ENCODE measurements at places on chromosomes 6 and 20. TPM values are rescaled to one million over a fixed set of nuclear protein-coding genes. Genes with fewer than 3 reads are reported as not detected.

GRCh38 chr6:44342489-44342888 lies at the start of gene SPATS1:
TSS of gene SPATS1 (plus strand) at chr6:44342650. CDS start at chr6:44343096, 446 bp downstream.
- DNase-seq, result no peak

DNA sequence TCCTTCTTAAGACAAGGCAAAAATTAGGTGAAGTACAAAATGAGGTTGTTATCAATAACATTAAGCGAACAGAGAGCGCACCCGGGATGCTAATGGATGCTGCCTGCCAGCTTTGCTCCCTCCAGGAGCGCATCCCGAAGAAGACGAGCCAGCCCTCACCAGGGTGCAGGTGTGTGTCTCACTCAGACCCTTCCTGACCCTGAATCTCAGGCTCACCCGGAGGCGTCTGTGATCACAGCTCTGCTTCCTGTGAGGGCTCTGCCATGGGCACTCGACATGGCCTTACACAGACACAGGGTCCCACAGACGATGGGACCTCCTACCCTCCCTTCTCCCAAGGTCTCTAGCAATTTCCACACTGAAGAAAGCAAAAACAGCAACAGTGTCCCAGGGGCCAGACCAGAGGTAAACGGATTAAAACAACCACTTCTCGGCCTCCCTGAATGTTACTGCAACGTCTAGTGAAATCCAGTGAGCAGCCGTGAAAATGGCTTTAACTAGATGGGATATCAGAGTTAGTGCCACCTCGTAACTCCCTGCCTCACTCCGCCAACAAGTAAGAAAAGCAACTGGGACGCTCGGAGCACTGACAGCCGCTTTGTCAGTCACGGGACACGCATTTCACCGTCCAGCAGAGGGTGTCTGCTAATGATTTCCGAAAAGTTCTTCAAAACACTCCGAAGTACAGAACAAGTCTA lies 11.7 kb downstream of the ZBTB46 start:
- DNase-seq, result no peak

GRCh38 chr6:19791267-19791666 lies 45.9 kb upstream of the ID4 start:
- DNase-seq, result no peak

DNA sequence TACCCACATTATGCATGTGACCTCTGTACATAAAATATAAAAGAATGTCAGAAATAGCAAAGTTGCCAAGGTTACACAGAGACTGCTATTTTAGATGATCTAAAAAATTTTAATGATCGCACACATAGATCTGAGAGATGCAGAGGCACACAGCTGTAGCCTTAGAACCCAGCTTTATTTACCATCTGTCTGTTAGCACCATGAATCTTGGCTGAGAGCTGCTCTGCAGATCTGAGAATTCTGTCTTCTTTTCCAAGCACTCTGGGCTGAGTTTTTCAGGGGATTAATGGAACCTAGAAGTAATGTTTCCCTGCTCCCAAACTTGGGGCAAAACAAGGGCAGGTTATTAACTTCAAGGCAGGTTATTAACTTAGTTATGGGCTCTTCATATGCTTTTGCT lies 248.7 kb upstream of the JAG1 start:
- no peak for DNase-seq

DNA sequence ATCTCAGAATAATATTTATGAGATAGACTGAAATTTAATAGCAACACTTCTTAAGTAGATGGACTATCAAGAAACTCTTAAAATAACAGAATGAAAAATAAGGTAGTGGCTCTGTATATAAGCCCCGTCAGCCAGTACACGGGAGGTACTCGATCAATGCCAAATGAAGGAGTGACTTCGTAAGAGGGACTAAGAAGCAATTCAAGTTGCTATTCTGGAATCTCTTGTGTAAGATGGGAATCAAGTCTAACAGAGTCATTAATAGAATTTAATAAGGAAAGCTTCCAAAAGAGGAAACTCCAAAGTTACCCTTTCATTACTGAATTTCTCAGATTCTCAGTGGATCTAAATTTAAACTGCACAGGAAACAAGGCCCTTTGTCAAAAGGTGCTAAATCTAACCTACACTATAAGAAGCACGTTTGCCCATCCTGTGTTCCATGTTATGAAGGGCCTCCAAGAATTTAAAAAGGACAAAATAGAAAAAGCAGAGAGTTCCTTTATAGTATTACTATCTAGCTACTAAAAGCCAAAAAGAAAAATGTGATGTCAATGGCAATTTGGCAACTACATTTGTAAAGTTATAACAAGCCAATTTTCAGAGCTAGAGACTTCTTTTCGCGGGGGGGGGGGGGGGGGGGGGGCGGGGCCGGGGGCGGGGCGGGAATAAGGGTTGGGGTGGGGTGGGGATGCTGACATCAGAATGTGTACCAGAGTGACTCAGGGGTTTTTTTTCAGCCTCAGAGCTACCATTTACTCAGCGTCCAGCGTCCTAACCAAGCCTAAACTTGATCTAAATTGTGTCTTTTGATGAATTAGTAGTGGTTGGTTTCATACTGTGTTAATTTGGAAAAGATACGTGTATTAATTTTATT lies 200.6 kb downstream of the GMPR start:
- peak; percentile 12 for DNase-seq

- DNase-seq, result no peak
Measured at GRCh38 chr6:159450815-159451465, 242.1 kb downstream of the SOD2 start.

Gene NMBR
- not detected for total RNA-seq

Gene ARFGAP1
- total RNA-seq, result 150 TPM

Gene FILIP1
- not detected for total RNA-seq

DNA sequence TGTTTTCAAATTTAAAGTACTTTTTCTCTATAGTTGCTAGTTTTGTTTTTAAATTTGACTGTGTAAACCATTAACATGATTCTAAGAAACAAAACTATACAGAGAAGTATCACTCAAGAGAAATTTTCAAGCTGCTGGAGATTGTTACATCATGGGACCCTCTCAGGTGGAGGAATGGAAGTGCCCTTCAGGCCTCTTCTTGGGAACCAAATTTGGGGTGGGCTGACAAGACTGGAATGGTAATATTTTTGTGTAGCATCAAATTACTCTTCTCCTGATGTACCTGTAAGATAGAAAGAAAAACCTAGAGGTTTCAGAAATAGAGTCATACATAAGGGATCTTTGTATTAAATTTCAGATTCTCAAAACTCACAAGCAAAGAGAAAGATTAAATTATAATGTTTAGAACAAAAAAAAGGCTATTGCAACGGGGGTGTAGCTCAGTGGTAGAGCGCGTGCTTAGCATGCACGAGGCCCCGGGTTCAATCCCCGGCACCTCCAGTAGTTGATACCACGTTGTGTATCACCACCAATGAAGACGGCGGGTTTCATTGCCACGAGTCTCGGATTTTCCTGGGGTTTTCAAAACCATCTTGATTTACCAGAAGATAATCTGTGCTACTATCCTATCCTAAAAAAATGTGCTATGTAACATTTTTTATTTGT lies 193.7 kb downstream of the GPX5 start:
- DNase-seq, result peak; percentile 14

DNA sequence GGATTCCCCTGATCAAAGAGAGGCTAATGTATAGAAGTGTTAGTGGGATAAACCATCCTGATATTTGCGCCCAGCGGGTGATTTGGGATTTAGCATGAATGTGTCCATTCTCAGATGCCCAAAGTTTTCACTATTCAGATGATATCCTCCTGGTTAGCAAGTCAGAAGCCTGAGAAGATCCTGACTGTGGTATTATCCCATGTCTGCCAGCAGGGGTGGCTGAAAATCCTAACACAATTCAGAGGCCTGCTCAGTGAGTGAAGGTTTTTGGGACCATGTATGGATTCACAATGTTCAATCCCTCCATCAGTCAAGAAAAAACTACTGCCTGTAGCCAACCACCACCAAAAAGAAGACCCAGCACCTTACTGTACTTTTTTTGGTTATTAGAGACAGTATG lies 34.1 kb upstream of the SPACA1 start:
- DNase-seq, result no peak

DNA sequence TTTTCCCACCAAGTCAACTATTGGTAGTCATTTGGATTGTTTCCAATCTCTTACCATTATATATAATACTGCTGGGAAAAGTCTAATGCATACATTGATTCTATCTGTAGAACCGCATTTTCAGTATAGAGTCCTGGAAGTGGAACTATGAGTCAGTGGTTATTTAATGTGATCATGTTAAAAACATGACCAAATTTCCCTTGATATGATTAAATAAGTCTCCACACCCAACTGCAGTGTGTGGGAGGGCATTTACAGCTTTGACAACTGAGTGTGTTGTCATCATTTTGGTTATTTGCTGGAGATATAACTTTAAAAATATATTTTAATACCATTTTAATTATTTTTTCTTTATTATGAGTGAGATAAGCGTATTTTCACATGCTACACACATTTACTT lies 1027.6 kb downstream of the EYS start:
- peak; percentile 20 for DNase-seq

DNA sequence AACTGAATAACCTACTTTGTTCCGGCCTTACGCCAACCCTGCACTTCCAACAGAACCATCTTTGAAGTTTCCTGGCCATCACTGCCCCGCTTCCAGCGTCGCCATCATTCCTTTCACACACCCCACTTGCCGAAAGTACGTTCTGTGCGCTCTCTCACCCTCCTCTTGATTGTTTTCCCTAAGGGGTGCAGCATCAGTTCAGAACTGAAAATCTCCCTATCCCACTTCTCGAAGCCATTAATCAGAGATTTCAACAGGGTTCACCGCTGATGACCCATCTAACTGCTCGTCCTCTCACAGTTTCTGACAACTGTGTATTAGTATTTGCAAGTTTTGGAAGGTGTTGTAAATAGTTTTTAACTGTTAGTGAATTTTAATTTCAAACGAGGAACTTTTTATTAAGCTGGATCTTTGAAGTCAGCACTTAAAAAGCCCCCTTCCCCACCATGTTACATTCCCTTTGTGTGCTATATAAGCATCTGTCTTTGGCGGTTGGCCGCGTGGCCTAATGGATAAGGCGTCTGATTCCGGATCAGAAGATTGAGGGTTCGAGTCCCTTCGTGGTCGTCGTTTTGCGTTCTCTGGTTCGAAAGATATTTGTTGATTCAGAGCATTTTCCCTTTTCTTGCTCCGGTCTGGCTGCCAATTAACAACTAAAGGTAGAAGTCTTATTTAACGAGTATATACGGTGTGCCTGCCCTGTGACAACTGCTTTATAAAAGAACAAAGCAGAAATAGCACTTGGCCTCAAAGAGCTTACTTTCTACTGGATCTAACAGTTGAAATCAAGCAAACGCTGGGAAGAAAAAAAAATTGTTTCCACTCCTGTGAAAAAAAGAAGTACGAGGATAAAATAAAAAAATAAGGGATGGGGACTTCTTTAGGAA lies 42.6 kb downstream of the TRIM27 start:
- DNase-seq, result peak; percentile 91

DNA sequence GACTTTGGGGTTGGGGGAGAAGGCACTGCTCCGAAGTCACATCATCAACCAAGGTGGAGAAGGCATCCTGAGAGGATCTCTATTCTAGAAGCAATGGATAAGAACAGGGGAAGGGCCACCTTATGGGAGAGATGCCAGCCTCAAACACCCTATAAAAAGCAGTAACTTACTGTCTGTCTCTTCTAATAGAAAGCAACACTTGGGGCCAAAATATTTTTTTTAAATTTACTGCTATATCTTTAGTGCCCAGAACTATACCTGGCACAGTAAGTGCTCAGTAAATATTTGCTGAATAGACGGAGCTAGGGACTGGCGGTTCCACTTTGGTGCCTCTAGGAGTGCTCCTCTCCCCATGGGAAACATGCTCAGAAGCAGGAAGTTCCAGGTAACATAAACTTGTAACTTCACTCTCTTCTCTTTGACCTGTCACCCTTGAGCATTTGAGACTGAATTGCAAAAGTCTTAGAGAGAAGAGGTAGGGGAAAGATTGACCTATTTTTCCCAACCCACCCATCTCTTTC lies 807 bp upstream of the OTOR start:
- peak; percentile 37 for DNase-seq

Gene C6orf141
- total RNA-seq, result 36.8 TPM

DNA sequence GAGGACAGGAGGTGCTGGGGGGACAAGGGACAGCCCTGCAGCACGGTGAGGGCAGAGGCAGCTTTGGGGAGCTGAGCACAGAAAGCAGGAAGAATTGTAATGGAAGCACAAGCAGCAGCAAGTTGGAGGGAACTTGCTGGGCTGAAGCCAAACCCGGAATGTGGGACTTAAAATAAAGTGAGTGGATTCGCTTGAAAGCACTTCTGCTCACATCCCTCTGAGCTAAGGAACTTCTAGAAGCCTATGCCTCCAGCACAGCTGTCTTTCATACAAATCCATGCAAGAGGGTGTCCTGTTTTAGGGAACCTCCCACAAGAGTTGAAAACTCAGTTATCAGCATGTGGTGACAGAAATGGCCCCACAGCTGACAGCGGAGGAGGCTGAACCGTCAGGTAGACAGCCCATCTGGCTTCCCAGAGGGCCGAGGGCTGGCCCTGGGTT lies 71.4 kb upstream of the MLN start:
- no peak for DNase-seq

- DNase-seq, result no peak
Measured at GRCh38 chr6:53982366-53983050, 128.7 kb upstream of the MLIP start.

GRCh38 chr6:39681674-39682121 lies 43.5 kb downstream of the KIF6 start:
- no peak for DNase-seq

Gene ANKRD66
- not detected for total RNA-seq

Gene SAMD5
- total RNA-seq, result 0.97 TPM

Gene SLC22A7
- total RNA-seq, result not detected

DNA sequence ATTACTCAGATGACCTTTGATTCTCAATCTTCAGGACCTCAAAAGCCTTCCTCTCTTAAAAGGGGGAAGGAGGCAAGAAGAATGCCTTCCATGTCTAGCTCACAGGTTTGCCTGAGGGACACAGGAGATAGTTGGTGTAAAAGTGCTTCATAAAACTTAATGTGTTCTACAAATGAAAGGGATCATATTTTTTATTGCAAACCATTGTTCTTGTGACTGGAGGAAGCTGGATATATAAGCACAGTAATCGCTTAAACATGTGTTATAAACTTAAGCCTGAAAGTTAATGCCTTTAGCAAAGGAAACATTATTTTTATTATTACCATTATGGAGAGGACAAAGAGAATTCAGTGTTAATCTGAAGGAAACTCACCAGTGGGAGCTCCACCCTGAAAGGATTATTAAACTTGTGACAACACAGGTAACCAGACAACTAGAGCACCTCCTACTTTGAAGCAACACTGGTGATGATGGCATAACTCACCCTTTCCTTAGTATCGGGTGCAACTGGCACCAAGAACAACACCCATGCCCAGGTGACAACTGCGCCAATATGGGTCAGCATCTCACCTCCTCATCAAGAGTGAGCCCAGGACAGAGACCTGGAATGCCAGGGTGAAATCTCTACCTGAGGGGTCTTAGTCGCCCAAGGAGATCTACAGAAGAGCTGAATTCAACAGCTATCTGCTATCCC lies 288.7 kb upstream of the PRDM1 start:
- DNase-seq, result no peak

DNA sequence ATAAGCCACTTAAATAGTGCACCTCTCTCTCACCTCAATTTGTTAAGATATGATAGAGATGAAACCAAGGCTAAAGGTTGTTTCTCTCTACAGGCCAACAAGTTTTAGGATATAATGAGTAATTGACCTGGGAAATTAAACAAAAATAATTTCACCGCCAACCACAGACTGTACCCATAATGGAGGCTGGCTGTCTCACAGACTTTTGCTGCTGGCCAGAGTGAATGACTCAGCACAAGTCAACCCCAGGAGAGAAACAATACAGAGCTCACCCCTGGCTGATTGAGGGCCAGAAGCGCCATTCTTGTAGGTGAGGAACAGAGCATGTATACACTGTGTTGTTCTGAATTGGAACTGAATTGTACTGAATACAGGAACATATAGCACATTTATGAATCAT lies 99.9 kb downstream of the CAP2 start:
- no peak for DNase-seq

Gene SAMD3
- total RNA-seq, result not detected

- DNase-seq, result no peak
Measured at GRCh38 chr20:58271606-58272351, 37.7 kb upstream of the RAB22A start.
